ENCODE measurements at places on chromosomes 2 and 18. TPM values are rescaled to one million over a fixed set of nuclear protein-coding genes. Genes with fewer than 3 reads are reported as not detected.

The CHST10 gene
- total RNA-seq, result 6.3 TPM

GRCh38 chr2:229126066-229126465, 145.0 kb downstream of the PID1 start:
- no peak for DNase-seq

GRCh38 chr2:135818937-135819610, 17.9 kb downstream of the LCT start:
- DNase-seq, result no peak

- DNase-seq, result no peak
Measured at GRCh38 chr18:21177822-21178221, 64.2 kb upstream of the GREB1L start.

All from posterior vena cava (tissue), 2 donors.